ENCODE measurements at places on chromosomes 6 and 20. TPM values are rescaled to one million over a fixed set of nuclear protein-coding genes. Genes with fewer than 3 reads are reported as not detected.

DNA sequence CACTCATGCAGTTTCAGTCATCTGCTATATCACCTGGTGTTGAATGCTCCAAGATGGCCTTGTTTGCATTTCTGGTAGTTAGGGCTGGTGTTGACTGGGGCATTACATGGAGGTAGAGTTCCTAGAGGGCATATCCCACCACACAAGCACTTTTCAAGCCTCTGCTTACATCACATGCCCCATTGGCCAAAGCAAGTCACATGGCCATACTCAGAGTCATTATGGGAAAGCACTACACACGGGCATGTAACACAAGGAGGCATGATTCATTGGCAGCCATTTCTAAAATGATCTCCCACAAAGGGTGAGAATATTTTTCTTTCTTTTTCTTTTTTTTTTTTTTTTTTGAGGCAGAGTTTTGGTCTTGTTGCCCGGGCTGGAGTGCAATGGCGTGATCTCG lies 73.2 kb downstream of the TRMT6 start:
- H3K27me3 ChIP-seq, result no peaks in the 10 kb centered on the region
- DNase-seq, result no peak
- H3K36me3 ChIP-seq, result no peaks in the 10 kb centered on the region
- H3K27ac ChIP-seq, result no peak overlapping the region

The EFCAB8 gene
- not detected for total RNA-seq

The SIGLEC1 gene
- total RNA-seq, result 32.0 TPM

DNA sequence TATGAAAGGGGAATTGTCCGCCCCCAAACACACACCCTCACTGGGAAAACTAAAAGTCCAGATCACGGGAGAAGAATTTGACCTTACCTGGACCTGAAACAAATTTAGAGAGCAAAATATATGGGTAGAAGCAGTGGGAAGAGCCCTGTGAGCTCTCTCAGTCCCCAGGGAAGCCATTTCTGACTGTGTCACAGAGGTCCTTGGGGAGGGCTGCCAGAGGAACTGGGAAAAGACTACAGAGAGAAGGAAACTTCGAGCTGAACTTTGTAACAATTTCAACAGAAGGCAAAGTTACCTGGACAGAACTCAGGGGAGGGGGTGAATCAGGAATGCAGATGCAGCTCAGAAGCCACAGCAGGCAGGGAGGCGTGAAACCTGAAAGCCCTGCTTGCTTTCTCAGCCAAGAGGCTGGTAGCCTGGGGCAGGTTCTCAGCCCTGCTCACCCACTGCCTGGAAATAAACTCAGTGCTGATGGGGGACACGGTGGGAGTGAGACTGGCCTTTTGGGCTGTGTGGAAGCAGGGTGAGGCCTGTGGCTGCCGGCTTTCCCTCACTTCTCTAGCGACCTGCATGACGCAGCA lies 163.8 kb downstream of the TMEM200A start:
- H3K4me3 ChIP-seq, result no peak overlapping the region
- no peaks in the 10 kb centered on the region for H3K27me3 ChIP-seq
- H3K4me1 ChIP-seq, result no peaks in the 10 kb centered on the region
- no peaks in the 10 kb centered on the region for H3K36me3 ChIP-seq
- no peak overlapping the region for H3K27ac ChIP-seq

The ALDH5A1 gene
- 3.9 TPM for total RNA-seq

- no peaks in the 10 kb centered on the region for H3K27me3 ChIP-seq
- no peaks in the 10 kb centered on the region for H3K36me3 ChIP-seq
- no peaks in the 10 kb centered on the region for H3K4me1 ChIP-seq
- peak overlapping the region; percentile 24 for H3K27ac ChIP-seq
- no peak for DNase-seq
- no peak overlapping the region for H3K4me3 ChIP-seq
Observed at GRCh38 chr6:125104425-125104824, 49.1 kb upstream of the TPD52L1 start.

The KIAA1755 gene
- 2.1 TPM for total RNA-seq

DNA sequence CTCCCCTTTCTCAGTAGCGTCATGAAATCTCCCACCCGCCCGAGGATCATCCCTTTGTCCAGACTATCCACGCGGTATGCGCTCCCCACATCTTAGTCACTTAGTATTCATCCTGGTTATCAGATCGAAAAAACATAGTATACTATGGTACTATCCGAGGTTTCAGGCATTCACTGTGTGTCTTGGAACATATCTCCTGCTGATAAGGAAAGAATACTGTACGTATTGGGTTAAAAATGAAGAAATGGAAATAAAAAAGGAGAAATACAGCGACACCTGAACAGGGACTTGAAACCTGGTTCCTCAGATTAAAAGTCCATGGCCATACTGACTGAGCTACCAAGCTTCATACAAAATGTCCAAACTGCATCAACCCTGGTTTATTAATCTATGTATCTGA lies 14.0 kb downstream of the HMGN4 start:
- H3K4me3 ChIP-seq, result no peak overlapping the region
- H3K27me3 ChIP-seq, result no peaks in the 10 kb centered on the region
- H3K4me1 ChIP-seq, result no peaks in the 10 kb centered on the region
- no peak for DNase-seq

The CLPSL1 gene
- not detected for total RNA-seq

- no peak overlapping the region for H3K4me3 ChIP-seq
- no peaks in the 10 kb centered on the region for H3K27me3 ChIP-seq
- no peak overlapping the region for H3K27ac ChIP-seq
- no peak for DNase-seq
- H3K4me1 ChIP-seq, result no peaks in the 10 kb centered on the region
Observed at GRCh38 chr6:137002505-137002904, 42.3 kb downstream of the IL20RA start.

The TOX2 gene
- 7.4 TPM for total RNA-seq

GRCh38 chr6:129209355-129209754 lies 326.4 kb downstream of the LAMA2 start:
- DNase-seq, result no peak
- no peaks in the 10 kb centered on the region for H3K27me3 ChIP-seq
- H3K4me1 ChIP-seq, result no peaks in the 10 kb centered on the region
- no peak overlapping the region for H3K27ac ChIP-seq
- H3K4me3 ChIP-seq, result no peak overlapping the region

DNA sequence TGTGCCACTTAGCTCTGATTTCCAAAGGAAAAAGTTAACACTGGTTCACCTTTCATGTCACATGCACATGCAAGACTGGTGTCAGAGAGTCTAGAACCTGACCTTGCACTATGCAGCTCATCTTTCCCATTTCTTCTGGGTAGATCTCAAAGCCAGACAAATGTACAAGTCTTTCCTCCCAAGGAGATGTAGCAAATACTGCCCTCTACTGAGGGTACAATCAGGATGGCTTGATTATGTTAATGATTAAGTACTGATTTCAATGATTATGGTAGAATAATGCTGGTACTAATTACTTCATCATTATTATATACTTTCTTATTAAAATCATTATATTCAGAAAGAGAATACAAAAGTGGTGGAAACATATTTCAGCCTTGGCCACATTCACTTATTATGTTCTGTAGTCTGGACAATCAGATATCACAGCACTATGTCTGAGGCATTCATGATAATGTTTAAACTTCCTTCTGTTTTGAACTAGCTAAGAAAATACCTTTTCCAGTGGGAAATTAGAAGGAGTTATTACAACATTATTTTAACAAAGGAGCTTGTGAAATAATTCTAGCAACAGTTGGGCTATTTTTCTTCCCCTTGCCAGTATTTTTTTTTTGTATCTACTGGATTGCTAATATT lies 68.5 kb upstream of the FOXO3 start:
- DNase-seq, result no peak
- H3K27ac ChIP-seq, result no peak overlapping the region
- no peaks in the 10 kb centered on the region for H3K4me1 ChIP-seq
- H3K4me3 ChIP-seq, result no peak overlapping the region
- no peaks in the 10 kb centered on the region for H3K36me3 ChIP-seq
- no peaks in the 10 kb centered on the region for H3K27me3 ChIP-seq

DNA sequence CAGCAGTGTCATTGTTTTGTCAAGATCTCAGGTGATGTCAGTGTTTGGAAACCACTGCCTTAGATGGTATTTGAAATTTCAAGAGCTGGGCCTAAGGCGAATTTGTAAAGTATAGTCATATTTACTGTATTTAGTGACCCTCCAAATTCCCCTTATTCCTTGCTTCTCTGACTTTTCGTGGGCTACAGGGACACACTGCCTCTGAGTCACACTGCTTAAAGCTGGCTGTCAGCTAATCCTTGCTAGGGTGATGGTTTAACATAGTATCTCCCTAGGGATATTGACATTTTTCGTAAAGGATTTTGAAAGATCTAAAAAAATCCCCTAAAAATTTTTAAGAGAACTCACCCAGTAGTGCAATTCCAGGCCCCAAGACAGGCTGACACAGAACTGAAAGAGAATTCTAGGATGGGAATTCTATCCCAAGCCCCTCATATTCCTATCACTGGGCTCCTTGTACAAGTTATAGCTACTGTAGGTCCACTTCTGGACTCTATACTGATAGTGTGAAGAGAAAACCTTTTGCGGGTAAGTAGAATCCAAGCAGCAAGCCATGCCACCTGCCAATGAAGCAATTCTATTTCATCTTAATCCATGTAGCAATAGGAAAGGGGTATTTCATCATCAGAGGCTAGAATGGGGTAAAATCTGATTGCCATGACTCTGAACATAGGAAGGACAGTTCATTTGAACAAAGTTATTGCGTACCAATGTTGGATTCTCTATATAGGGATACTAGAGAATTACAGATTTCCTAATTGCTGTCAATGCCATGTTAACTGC lies 4.3 kb downstream of the BMP6 start:
- no peaks in the 10 kb centered on the region for H3K4me1 ChIP-seq
- no peaks in the 10 kb centered on the region for H3K36me3 ChIP-seq
- no peak for DNase-seq
- peaks cover 3% of the 10 kb centered on the region for H3K27me3 ChIP-seq
- peak overlapping the region; percentile 66 for H3K27ac ChIP-seq

The NHLRC1 gene
- 2.0 TPM for total RNA-seq

GRCh38 chr20:9743871-9744270 lies 95.0 kb downstream of the PAK5 start:
- no peak overlapping the region for H3K4me3 ChIP-seq
- no peak for DNase-seq
- H3K27me3 ChIP-seq, result no peaks in the 10 kb centered on the region
- H3K36me3 ChIP-seq, result no peaks in the 10 kb centered on the region
- no peak overlapping the region for H3K27ac ChIP-seq
- no peaks in the 10 kb centered on the region for H3K4me1 ChIP-seq

- DNase-seq, result no peak
- no peaks in the 10 kb centered on the region for H3K36me3 ChIP-seq
- no peak overlapping the region for H3K27ac ChIP-seq
- no peak overlapping the region for H3K4me3 ChIP-seq
- H3K27me3 ChIP-seq, result no peaks in the 10 kb centered on the region
- H3K4me1 ChIP-seq, result no peaks in the 10 kb centered on the region
Observed at GRCh38 chr6:8025191-8025590, 39.0 kb downstream of the BLOC1S5 start.

The ENPP4 gene
- total RNA-seq, result 22.2 TPM

The DST gene
- 700 TPM for total RNA-seq

DNA sequence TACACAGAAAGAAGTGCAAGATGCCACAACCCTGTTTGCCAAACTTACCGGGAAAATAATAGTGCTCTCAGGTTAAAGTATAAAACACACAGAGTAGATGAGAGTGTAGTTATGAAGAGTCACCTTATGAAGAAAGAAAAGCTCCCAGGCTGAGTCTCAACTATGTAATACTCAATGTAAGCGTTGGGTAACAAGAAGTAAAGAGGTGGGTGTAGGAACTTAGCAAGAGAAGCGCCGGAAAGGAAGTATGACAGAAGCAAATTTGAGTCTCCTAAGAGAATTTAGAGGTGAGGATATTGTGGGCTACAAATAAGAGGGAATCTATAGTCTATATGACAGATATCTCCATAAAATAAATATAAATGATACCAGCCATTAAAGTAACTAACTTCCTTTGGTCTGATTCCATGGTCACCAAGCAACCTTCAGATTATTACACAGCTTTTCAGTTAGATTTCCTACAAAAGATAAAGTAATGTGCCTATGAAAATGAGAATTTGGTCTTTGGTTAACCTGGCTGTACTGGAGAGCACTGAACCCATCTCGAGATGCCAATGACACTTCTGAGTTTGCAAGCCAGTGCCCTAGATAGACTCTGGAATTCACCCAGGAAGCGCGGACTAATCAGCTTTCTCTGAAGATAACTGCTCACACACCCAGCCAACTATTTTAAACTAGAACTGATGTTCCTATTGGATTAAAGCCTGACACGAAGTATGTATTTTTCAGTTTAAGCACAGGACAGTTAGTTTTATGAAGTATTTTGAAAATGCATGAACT lies 1.8 kb downstream of the TUBE1 start:
- no peaks in the 10 kb centered on the region for H3K36me3 ChIP-seq
- H3K4me3 ChIP-seq, result no peak overlapping the region
- DNase-seq, result no peak
- no peak overlapping the region for H3K27ac ChIP-seq
- no peaks in the 10 kb centered on the region for H3K27me3 ChIP-seq

GRCh38 chr6:42453654-42454427 lies 2.1 kb upstream of the TRERF1 start:
- peak overlapping the region; percentile 67 for H3K27ac ChIP-seq
- peak; percentile 61 for DNase-seq
- H3K4me1 ChIP-seq, result no peaks in the 10 kb centered on the region
- H3K27me3 ChIP-seq, result no peaks in the 10 kb centered on the region
- H3K36me3 ChIP-seq, result no peaks in the 10 kb centered on the region

GRCh38 chr6:112752791-112753190 lies 405.7 kb downstream of the RFPL4B start:
- H3K27me3 ChIP-seq, result no peaks in the 10 kb centered on the region
- DNase-seq, result no peak
- no peak overlapping the region for H3K4me3 ChIP-seq
- no peaks in the 10 kb centered on the region for H3K36me3 ChIP-seq
- H3K27ac ChIP-seq, result no peak overlapping the region

DNA sequence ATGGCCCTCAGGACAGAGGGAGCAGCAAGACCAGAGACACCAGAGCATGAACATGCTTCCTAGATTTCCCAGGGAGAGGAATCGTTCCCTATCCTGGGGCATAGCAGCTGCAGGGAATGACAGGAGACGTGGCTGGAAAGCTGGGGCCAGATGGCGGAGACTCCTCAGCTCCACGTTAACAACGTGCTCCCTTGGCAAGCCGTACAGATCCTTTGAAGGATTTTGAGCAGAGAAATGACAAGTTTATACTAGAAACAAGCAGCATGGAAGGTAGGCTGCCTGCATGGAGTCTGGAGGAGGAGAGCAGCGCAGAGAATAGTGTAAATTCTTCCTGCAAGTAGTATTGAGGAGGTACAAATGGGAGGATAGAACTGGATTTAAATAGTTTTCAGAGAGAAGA lies 11.7 kb downstream of the MYLIP start:
- H3K4me3 ChIP-seq, result no peak overlapping the region
- no peak overlapping the region for H3K27ac ChIP-seq
- H3K36me3 ChIP-seq, result peaks cover 25% of the 10 kb centered on the region
- H3K4me1 ChIP-seq, result peaks cover 27% of the 10 kb centered on the region

The ESR1 gene
- 74.5 TPM for total RNA-seq

The TENT5A gene
- 42.4 TPM for total RNA-seq

The PXMP4 gene
- 9.1 TPM for total RNA-seq

DNA sequence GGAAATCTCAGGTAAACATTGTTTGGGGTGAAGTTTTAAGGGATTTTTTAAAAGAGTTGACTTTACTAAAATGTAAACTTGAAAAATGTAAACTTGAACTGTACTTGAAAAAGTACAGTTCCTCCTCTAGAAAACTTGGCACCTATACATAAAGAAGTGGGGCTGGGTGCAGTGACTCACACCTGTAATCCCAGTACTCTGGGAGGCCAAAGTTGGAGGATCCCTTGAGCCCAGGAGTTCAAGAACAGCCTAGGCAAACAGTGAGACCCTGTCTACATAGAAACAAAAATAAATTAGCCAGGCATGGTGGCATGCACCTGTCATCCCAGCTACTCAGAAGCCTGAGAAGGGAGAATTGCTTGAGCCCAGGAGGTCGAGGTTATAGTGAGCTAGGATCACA lies 7.2 kb downstream of the BTBD9 start:
- H3K36me3 ChIP-seq, result no peaks in the 10 kb centered on the region
- DNase-seq, result no peak
- H3K4me1 ChIP-seq, result no peaks in the 10 kb centered on the region
